Amygdala (tissue), 56 donors: ENCODE measurements at places on chromosomes 5 and 9.

DNA sequence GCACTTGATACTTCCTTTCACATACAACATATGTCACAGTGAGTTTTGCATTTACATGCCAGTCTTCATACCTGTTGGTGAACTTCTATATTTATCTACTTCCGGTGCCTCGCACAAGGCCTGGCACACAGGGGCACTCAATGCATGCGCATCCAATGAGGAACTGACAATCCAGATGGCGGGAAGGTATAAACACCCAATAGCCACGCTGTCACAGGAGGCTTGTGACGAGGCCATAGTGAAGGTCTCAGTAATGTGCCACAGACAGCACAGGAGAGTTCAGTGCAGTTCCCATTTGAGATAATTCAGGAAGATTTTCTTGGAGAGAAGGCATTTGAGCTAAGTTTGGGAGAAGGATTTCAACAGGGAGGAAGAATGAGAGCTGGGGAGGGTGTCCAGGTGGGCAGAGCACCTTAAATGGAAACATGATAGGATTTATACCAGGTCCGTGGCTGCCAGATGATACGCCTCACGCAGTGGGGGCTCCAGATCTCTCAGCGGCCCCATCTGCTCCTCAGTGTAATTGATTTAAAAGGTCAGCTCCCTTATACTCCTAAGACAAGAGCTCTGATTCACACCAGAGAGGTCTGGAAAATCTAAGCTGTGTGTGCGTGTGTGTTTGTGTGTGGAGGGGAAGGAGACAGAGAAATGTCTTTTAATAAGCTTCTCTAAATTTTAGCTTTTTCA is 206.2 kb downstream of the DCP2 start:
- DNase-seq = no peak

GRCh38 chr5:173642895-173643481 is 26.5 kb upstream of the BOD1 start:
- DNase-seq = no peak

- no peak for DNase-seq
These were observed 1.6 kb upstream of the NFIL3 start for GRCh38 chr9:91425271-91425670.

DNA sequence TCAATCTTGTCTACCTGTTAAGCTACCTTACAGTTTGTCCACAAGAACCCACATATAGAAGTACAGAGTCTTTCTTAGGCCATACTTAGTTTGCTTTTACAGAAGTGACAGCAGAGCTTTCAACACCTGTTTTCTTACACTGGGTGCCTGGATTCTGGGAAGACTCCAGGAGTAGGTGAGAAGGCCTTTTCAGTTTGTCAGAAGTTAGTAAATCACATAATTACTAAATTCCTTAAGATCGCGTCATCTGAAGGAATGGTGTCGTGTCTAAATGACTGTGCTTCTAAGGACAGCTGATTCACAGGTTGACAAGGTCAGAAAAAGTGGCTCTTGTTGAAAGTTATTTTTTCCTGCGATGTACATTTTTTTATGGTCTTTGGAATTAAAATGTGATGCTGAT is 97.0 kb upstream of the FAM120A start:
- no peak for DNase-seq

DNA sequence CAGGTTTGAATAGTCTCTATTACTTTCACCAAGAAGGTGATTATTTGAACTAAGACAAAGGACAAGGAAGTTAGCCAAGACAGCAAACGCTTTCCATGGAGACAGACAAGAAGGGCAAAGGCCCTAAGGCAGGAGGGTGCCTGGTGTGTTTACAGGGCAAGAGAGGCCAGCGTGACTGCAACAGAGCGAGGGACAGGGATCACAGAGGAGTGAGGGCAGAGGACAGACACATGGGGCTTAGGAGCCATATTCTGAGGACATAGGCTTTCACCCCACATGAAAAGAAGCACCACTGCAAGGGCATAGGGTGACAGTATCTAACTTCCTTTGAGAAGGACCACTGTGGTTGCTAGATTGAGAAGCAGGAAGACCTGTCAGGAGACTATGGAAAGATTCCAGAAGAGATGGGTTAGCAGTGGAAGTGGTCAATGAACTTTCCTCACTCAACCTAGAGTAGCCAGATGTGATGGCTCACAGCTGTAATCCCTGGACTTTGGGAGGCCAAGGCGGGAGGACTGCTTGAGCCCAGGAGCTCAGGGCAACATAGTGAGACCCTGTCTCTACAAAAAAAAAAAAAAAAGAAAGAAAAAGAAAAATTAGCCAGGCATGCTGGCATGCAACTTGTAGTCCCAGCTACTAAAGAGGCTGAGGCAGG is 5.0 kb upstream of the HAVCR1 start:
- DNase-seq = no peak

DNA sequence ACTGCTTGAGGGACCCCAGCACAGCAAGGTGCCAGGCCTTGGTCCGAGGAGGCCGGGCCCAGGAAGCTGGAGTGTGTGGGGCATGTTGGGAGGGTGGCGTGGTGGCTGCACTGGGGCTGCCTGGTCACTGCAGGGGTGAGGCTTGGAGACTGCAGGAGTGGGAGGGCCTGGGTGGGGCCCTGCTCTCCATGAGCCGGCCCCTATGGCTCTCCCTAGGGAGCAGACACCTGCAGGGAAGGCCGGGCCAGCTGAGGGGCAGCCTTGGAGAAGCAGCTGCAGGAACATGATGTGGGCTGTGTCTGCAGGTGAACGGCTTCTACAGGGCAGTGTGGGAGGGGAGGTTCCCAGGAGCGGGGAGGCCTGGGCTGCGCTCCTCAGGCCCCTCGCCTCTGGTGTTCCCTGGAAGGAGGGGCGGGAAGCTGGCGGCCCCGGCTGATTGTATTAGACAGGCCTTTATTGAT is 41.7 kb upstream of the TMEM250 start:
- no peak for DNase-seq

GRCh38 chr9:69347607-69348006 is 22.6 kb downstream of the ENTREP1 start:
- DNase-seq = no peak

DNA sequence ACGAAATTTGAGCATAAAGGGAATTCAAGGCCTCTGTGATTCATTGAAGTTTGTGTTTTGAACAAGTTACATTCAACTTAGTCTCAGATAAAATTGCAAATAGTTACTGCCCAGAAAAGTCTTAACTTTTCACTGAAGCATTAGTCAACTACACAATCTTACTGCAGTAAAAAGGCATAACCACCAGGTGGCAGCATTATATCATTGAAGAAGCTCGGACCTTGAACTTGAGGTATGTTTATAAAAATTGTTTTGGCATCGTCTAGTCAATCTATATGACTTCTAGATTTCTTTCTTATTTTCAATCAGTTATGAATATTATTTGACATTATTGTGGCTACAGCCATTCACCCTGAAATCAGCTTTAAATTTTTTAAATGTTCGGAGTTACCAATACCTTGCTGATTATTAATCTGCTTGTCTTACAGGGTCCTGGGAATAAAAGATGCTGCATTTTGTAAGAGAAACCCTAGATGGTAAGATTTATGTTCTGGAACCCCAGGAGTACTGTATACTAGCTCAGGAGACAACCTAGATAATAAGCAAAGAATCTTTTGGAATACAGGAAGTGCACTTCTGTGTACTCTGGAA is 83.9 kb upstream of the GRAMD2B start:
- DNase-seq = no peak

- no peak for DNase-seq
These were observed 298.2 kb downstream of the EDIL3 start for GRCh38 chr5:84086511-84086910.

DNA sequence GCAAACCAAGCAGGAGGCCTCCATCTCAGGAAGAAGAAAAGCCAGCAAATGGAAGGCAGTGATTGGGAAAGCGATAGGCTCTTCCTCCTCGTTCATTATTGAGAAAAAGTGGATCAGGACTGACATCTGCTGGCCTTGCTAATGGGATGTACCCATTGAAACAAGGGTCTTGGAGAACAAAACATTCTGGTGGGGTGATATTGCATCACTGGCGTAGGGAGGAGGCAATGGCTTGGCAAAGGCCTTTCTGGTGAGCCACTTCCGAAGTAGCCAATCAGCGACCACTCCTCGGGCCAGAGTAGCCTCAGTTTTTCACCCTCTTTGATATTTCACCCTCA is 86.7 kb upstream of the NFIB start:
- DNase-seq = peak; percentile 79

DNA sequence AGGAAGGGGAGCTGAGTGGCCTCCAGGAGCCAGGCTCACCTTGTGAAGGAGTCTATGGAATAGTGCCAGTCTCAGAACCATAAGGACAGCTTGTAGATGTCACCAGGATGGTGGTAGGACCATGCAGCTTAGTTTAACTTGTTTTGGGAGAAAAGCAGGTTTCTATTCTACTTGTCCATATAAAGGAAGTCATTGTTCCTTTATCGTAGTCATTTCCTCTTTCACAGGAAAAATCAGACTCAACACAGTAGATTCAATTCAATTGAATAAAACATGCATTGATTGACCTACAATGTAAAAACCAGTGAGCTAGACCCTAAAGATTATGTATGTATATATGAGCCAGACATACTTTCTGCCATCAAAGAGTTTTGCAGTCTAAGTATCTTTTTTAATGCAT is 53.3 kb downstream of the MEGF10 start:
- no peak for DNase-seq

DNA sequence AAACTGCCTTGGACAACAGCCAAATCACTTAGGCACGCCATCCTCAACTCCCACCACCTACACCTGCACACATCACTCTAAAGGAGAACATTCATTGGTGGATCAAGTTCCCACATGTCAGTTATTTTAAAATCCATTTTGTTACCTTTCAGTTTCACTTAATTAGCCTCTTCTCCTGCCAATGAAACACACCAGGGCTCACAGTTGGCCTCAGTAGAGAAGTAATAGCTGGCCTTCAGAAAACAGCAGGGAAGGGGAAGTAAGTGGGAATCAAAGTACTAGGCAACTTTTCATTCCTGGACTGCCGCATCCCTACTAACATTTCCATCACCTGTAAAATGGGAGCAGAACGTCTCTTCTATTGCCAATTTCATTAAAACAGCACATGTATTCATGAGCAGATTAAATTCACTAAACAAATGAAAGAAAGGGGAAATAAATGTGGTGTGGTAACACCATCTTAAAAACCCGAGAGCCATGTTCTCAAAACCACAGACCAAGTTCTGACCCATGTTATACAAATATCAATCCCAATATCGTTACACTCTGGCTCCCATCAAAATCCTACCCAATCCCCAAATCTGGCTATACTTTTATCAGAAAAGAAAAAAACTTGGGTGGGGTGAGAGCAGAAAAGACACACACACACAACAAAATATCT is 1.7 kb downstream of the SIL1 start:
- DNase-seq = no peak

- no peak for DNase-seq
These were observed 74.2 kb upstream of the ADCY2 start for GRCh38 chr5:7321724-7322123.
